Mesothelial cell of epicardium (in vitro differentiated cells): ENCODE measurements at places on chromosomes 12 and 14.

GRCh38 chr14:92258934-92259333, 64.0 kb upstream of the SLC24A4 start:
- no peak for DNase-seq

- no peak for DNase-seq
Observed at GRCh38 chr12:124713041-124713435, 145.6 kb upstream of the NCOR2 start.

DNA sequence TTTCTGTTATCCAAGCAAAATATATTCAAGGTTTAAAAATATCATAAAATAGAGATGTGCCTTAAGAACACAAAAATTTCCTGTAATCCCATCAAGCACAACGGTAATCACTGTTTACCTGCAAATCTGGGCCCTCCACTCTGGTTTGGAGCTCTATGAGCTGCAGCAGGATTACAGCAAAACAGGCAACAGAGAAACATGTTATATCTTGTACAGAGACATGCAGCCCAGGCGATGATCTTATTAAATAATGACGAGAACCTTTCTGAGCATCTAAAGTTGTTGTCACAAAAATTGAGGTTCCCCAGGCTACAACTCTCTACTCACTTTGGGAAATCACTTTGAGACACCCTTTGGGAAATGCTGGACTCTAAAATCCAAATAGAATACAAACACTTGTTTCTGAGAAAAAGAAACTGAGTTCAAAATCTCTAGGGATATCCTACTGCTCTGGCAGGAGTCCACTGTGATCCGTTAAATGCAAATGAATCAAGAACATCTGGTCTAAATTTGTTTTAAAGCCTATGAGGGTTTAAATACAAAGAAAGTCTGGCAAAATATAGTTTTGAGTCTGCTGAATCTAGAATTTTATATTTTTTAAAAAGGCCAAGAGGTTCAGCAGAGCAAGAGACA, 36.3 kb downstream of the STON2 start:
- DNase-seq = no peak

DNA sequence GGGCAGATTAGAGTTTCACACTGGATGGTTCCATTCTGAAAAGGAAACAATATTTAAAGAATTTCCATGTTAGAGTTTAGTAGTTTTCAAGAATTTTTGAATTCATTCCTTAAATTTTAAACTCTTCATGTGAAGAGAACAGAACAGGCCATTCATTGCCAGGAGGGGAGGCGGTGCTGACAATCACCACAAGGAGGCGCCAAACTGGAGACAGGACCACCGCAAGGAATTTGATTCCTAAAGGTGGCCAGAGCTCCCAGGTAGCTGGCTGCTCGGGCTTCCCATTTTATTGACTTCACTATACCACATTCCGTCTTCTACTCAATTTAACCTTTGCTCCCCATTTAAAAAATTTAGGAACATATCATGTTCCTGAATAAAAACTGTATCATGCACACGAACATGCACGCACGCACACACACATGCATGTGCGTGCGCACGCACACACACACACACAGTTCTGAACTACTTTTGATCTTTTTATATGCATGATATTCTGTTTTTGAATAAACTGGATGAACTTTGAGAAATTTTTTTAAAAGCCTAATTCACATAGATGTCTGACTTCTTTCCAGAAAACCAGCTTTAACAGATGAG, 101.2 kb downstream of the NELL2 start:
- no peak for DNase-seq

GRCh38 chr12:115801871-115802270, 475.6 kb downstream of the MED13L start:
- DNase-seq = no peak

- DNase-seq = no peak
Observed at GRCh38 chr12:12357719-12358461, 1.0 kb downstream of the BORCS5 start.

- no peak for DNase-seq
Observed at GRCh38 chr12:104419717-104420116, 37.0 kb upstream of the CHST11 start.

GRCh38 chr12:19404242-19404880, 34.9 kb upstream of the AEBP2 start:
- no peak for DNase-seq

- no peak for DNase-seq
Observed at GRCh38 chr12:107320033-107320928, 226.9 kb upstream of the CRY1 start.

- no peak for DNase-seq
Observed at GRCh38 chr12:109640961-109641360, 67.4 kb downstream of the MVK start.

DNA sequence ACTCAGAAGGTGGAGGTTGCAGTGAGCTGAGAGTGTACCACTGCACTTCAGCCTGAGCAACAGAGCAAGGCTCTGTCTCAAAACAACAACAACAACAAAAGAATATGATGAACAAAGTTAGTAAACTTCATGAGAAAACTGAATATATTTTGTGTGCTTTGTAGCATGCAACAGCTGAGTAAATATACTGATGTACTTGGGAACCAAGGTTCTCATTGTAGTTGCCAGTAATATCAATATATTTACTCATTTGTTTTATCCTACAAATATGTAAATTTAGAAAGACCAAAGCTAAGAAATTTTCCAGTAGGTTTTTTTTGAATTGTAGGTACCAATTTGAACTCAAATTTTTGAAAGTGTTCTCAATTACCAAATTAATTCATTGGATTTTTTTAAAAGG, 127.2 kb downstream of the IPO8 start:
- DNase-seq = no peak

DNA sequence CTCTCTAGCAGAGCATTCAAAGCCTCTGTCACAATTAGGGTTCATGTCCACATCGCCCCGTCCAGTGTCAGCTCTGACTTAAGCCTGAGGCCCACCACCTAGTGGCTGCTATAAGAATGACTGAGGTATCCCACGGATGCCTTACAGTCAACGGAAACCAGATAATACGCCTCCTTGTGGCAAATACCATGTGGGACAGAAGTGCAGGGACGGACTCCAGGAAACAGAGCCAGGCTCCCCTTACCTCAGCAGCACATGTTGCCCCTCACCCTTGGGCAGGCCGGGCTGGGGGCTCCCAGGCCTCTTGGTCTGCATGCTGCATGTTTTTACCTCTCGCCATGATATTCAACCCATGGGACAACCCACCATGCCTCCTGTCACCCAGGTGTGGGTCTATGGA, 86.3 kb downstream of the VWF start:
- DNase-seq = no peak

GRCh38 chr12:102548543-102548942, 68.2 kb upstream of the IGF1 start:
- DNase-seq = no peak

DNA sequence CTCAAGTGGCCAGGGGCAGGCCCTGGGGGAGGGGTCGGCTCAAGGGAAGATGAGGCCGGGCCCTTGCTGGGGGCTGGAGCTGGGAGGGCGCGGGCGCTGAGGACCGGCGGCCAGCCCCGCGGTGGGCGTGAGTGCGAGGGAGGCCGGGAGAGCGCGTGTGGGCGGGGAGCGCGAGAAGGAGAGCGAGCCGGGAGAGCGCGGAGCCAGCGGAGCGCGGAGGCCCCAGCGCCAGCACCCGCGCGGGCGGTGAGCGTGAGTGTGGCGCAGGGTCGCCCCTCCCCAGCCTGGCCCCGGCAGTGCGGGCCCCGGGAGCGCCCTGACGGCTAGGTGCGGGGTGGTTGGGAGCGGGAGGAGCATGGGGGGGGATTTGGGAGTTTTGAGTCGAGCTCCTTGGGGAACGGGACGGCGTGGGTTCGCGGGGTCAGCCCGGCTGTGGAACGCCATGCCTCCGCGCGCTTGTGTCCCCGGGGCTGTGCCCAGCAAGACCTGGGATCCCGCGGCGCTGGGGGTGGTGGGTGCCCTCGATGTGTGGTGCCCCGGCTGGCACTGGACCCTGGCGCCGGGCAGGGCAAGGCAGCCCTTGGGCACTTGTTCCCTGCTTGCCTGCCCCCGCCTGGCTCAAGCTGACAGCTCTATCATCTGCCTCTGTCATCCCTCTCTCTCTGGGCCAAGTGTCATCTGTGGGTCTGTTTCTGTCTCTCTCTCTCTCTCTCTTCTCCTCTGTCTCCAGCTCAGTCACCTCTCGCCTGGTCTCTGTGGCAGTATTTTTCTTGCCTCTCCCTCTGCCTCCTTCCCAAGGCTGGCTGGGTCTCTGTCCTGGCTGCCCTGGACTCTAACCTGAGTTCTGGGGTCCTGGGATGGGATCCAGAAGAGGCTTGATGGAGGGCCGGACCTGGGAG, at the start of gene LBHD2:
Gene LBHD2 (plus strand): TSS at position 190 of the 899 bp plus-strand sequence. CDS start 1,803 bp downstream, outside the sequence.
- DNase-seq = no peak

DNA sequence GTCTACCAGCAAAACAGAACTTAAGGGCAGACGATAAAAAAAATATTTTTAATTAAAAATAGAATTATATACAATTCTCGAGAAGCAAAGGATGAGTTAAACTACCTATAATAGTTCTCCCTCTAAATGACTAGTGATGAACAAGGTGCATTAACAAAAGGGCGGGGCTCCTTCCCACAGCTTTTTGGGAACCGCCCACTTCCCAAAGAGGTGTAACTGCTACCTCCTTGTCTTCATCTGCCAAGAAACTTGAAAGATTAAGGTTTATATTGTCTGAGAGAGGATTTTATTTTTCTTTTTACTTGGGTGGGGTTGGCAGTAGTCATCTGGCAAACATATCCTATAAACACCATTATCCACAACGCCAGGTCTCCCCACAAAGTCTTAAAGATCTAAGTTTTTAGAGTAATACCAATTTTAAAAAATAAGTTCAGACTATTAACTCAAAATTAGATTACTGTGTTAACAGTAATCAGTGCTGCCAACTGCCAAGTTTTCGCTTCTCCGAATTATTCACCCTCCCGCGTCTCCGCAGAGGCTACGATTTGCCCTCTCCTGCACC, 938 bp downstream of the RALGAPA1 start:
- DNase-seq = no peak

- DNase-seq = no peak
Observed at GRCh38 chr12:57613427-57614109, 2.3 kb downstream of the ARHGEF25 start.

DNA sequence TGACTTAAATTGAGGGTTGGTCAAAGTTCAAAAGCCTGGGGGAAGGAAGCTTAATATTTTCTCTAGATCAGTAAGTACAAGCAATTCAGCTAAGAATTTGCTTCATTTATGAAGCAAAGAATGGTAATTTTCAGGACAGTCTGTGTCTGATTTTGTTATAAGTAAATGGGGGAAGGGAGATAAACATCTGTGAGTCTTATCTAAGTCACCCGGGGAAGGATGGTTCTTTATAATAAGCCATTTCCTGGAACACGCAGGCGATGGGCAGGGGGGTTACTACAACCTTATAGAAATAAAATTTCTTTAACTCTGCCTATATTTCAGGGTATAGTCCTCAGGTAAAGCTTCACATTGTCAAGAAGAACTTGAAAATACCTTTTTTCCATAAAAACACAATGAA, 42.9 kb downstream of the HELB start:
- no peak for DNase-seq

DNA sequence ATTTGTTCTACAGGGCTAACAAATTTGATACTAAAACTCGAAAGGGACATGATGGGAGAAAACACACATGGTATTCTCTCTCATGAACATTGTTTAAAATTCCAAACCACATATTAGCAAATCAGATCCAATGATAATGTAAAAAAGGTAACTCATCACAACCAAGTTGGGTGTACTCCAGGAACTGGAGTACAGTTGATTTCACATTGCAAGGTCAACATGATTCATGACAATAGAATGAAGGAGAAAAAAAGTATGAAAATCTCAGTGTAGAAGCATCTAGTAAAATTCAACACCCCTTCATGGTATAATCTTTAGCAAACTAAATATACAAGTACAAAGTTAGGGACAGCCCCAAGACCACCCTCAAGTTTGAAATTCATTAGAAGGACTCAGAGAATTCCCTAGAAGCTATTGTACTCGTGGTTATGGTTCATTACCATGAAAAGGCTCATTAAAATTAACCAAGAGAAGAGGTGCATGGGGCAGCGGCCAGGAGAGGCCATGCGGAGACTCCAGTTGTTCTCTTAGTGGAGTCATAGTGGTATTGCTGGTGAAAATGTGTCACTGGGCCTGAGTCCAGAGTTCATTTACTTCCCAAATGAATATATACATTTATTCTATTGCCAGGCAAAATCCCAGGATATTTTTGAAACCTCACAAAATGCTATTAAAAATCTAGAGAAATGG, 3.1 kb upstream of the CDCA4 start:
- no peak for DNase-seq

DNA sequence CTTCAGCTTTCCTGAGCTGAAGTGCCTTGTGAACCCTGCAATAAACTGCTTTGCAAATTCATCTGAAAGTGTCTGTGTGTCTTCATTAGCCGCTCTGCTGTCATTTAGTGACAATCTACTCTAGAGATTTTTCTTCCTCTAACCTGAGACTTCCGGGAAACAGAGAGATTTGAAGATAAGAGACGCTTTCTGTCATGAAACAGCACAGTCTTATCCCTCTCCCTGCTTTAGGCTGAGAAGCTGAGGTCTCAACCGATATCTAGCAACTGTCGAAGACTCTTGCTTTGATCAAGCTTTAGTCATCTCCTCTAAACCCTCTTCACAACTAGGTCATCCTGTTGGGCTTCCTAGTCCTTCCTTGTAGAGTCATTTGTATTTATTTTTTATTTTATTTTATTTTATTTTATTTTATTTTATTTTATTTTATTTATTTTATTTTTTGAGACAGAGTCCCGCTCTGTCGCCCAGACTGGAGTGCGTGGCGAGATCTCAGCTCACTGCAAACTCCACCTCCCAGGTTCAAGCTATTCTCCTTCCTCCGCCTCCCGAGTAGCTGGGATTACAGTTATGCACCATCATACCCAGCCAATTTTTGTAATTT, 1.2 kb downstream of the RNASE2 start:
- DNase-seq = no peak

DNA sequence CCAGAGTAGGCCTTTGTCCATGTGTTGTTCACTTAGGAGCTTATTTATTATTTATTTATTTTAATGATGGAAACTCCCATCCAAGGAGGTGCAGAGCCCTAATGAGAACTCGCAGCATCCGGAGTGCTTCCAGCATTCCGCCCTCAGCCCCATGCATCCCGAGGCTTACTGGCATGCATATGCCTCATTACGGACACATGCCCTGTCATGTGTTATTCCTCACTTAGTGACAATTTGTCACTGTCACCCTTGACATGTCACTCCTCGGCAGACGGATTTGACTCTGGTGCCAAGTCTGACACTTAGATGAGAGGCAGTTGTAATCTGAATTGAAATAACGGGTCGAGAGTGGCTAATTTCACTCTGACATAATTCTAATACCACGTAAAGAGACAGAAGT, 132.8 kb downstream of the VRK1 start:
- no peak for DNase-seq

DNA sequence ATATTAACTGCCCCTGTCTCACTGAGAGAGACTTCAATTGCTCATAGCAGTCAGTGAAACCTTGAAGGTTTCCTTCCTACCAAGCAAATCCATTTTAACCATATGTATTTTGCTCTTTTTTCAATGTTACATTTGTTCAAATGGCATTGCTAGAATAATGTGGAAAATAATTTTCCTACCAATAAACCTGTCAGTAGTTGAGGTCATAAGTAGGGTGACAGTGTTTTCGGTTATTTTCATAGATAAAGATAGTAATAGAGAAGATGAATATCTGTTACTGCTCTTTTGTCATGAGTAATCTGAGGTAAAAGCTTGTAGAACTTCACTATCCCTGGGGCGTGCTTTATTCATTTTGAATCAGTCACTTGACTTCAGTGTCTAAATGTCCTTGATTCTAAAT, 32.6 kb downstream of the EID3 start:
- DNase-seq = no peak

- DNase-seq = no peak
Observed at GRCh38 chr12:80807640-80808288, 91.1 kb downstream of the MYF5 start.

- DNase-seq = no peak
Observed at GRCh38 chr12:25692115-25693035, 139.3 kb upstream of the LMNTD1 start.
